ENCODE measurements at places on chromosomes 3 and 15. TPM values are rescaled to one million over a fixed set of nuclear protein-coding genes. Genes with fewer than 3 reads are reported as not detected.

Gene SEMA3F
- 0.28 TPM for total RNA-seq

Gene CLRN1
- total RNA-seq = not detected

Gene ARGFX
- total RNA-seq = not detected

Gene P2RY14
- total RNA-seq = 0.27 TPM

- no peak overlapping the region for H3K4me3 ChIP-seq
- peaks cover 69% of the 10 kb centered on the region for H3K4me1 ChIP-seq
- no peak for DNase-seq
Measured at GRCh38 chr15:88629071-88629470, 7.9 kb downstream of the AEN start.

DNA sequence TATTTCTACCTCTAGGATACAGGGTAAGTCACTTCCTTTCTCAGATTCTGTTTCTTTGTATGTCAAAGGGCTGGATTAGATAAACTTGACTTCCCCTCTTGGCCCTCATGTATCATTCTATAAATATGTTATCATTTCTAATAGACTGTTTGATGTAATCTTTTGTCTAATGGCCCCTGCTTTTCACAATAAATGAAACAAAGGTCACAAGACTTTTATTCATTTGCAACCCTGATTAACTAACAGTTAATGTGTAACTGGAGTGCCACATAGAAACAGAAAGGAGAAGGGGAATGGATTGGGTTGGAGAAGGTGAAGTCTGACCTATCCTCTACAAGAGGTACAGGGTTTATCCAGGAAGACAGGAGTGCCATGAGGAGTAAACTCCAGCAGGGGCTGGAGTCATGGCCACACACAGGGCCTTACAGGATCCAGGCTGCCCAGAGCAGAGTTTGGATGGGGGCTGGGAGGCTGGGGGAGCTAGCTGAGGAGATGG is 8.0 kb upstream of the B3GNT5 start:
- no peaks in the 10 kb centered on the region for H3K4me1 ChIP-seq
- H3K4me3 ChIP-seq = no peak overlapping the region
- H3K36me3 ChIP-seq = no peaks in the 10 kb centered on the region
- no peak overlapping the region for H3K27ac ChIP-seq
- DNase-seq = no peak

- peak; percentile 25 for DNase-seq
- H3K27ac ChIP-seq = peak overlapping the region; percentile 90
- peaks cover 6% of the 10 kb centered on the region for H3K36me3 ChIP-seq
- H3K4me3 ChIP-seq = peak overlapping the region; percentile 83
- H3K4me1 ChIP-seq = peaks cover 24% of the 10 kb centered on the region
- no peaks in the 10 kb centered on the region for H3K27me3 ChIP-seq
Measured at GRCh38 chr15:58771621-58772250, 634 bp downstream of the MINDY2 start.

GRCh38 chr3:126501054-126501453 is 16.5 kb downstream of the UROC1 start:
- no peak overlapping the region for H3K27ac ChIP-seq
- no peak for DNase-seq
- no peak overlapping the region for H3K4me3 ChIP-seq
- H3K4me1 ChIP-seq = no peaks in the 10 kb centered on the region
- H3K27me3 ChIP-seq = no peaks in the 10 kb centered on the region

Measured in naive thymus-derived CD4-positive, alpha-beta T cell (primary cell).